ENCODE measurements at places on chromosomes 1 and 21. TPM values are rescaled to one million over a fixed set of nuclear protein-coding genes. Genes with fewer than 3 reads are reported as not detected.

DNA sequence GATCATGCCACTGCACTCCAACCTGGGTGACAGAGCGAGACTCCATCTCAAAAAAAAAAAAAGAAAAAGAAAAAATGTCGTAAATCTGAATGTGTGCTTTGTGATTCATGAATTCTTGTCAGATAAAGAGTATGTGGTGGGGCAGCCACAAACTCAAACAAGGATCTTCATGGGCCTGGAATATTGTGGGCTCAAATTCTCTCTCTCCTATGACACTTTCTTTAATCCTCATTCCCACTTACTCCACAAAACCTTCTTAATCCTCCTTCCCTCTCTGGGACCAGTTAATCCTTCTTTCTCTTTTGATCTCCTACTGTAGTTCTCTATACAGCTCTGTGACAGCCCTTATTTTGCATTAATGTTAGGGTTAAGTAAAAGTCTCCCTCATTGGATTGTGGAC, 112.3 kb downstream of the AK5 start:
- no peak for DNase-seq

GRCh38 chr1:8465013-8465412, 147.1 kb downstream of the SLC45A1 start:
- DNase-seq: no peak

GRCh38 chr21:46061063-46061462, 36.8 kb upstream of the COL6A2 start:
- DNase-seq: no peak

GRCh38 chr1:6014130-6014999, 22.1 kb upstream of the NPHP4 start:
- no peak for DNase-seq

DNA sequence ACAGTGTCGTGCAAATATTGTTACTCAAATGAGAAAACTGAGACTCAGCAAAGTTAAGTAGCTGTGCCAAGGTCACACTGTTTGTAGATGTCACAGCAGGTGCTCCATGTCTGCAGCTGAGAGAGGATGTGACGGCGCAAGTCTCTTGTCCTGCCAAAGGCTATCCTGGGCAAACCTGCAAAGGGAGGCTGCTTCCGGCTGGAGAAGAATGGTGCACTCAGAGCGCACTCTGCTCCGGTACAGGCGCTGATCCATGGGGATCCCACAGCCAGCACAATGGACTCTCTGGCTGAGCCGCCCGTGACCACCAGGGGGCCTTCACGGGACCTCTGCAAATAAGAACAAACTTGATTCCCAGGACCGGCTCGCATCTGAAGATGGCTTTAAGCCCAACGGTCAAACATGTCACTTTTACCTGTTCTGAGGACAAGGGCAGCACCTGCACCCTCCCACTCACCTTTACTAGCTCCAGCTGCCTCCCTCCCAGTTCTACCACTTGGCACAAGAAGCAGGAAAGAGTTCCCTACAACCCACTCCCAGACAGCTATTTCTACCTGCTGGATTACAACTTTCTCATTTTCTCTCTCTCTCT, 21.9 kb downstream of the RD3 start:
- peak; percentile 28 for DNase-seq

- no peak for DNase-seq
Measured at GRCh38 chr1:164773102-164773501, 214.1 kb downstream of the PBX1 start.

DNA sequence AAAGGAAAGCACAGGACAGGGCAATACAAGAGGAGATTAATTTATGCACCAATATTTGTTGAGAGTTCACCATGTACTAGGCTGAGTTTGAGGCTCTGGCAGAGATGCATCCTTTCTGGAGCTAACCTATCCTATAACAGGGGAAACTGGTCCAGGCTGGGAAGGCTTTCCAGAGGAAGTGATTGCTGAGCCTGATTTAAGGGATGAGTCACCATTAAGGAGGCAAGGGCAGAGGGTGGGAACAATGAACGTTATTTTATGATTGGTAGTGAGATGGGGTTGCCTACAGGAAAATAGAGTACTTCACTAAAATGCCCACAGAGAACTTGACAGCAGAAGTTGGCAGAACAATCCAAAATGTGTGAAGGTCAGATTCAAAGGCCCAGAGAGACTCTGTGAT, 141.4 kb downstream of the PLPP3 start:
- DNase-seq: no peak

DNA sequence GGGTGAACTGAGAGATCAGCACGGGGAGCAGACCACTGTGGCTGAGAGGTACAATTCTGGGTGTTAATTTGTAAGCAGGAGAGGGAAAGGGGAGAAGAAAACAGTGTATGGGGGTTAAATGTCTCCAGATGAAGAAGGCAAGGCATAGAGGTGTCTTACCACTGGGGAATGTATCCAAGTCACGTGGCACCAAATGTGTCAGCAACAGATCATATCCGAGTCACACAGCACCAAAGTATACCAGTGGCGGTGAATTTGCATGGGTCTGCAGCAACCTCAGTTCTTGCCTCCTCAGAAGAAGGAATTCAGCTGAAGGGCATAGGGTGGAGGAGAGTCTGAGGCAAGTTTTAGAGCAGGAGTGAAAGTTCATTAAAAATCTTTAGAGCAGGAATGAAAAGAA, 21.2 kb upstream of the SYCP1 start:
- DNase-seq: no peak

DNA sequence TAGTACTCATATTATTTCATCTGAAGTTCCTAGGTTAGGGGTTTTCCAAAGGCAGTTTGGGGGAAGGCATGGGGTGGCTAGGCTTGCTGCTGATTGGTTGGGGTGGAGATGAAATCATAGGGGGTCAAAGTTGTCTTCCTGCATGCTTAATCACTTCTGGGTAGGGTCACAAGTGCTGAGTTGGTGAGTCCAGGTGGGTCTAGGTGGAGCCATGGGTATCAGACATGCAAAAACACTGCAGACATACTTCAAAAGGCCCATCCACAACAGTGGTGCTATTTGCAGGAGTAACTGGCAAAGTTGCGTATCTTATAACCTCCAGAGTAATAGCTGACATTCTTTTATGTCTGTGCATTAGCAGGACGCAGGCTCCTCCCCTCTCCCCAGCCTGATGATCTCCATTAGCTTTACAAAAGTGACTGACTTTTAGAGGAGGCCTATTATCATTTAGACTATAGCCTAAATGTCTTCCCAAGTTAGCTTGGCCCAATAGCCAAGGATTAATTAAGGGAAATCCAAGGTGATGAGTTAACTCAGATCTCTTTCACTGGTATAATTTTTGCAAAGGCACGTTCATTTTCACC, 374.4 kb upstream of the PRMT6 start:
- no peak for DNase-seq

DNA sequence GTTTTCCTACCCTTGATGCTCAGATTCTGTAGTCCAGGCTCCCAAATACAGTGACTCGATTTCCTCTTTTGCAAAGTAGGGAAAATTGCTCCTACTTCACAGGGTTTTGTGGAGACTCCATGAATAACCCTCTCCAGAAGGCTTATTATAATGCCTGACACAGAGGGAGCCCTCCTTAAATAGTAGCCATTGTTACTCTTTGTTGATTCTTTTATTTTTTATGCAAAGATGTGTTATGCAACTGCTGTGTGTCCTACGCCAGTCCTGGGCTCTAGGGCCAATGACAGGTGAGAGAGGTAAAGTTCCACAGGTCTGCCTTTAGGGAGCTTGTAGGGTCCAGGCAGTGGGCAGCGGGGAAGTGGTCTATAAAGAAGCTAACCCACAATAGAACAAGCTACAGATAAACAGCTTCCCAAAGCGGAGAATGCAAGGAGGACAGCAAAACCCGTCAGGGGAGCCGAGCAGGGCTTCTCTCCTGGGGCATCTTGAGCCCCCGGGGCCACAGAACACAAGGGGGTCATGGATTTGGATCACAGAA, 1.5 kb downstream of the AADACL3 start:
- DNase-seq: no peak

DNA sequence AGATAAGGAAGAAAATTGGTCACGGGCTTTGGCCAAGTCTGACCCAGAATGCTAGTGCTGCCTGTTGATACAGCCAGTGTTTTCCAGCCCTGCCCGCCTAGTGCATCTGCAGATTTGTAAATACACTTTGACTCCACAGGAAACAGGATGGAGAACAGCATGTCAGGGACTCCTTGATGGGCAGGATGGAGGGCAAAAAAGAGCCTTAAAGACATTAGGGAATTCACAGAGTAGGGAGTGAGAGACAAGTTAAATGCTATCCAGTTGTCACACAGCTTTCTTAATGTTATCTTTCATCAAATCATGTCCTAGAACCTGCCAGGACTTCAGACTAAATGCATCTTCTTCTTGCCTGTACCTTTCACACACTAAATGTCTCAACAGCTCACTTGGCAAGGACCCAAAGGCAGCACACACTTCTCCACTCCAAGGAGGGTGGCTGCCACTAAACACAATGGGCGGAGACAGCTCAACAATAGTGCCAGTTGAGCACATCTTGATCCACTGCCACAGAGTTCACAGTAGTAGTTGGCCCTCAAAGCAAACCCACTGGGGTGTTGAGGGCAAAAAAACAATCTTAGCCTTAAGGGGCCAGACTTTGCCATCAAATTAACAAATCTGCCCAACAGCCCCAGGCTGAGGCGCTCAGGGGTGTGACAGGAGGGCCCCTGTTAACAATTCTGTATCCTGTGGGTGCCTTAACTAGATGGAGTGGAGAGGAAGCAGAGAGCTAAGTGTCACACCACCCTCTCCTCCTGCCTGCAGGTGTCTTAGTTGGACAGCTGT, 2.7 kb downstream of the HIVEP3 start:
- no peak for DNase-seq

GRCh38 chr1:36134505-36135329, 9.7 kb upstream of the COL8A2 start:
- DNase-seq: peak; percentile 70

- peak; percentile 12 for DNase-seq
Measured at GRCh38 chr1:92485381-92486250, 1.1 kb downstream of the GFI1 start.

GRCh38 chr1:45617618-45618017, 6.2 kb downstream of the CCDC17 start:
- no peak for DNase-seq

DNA sequence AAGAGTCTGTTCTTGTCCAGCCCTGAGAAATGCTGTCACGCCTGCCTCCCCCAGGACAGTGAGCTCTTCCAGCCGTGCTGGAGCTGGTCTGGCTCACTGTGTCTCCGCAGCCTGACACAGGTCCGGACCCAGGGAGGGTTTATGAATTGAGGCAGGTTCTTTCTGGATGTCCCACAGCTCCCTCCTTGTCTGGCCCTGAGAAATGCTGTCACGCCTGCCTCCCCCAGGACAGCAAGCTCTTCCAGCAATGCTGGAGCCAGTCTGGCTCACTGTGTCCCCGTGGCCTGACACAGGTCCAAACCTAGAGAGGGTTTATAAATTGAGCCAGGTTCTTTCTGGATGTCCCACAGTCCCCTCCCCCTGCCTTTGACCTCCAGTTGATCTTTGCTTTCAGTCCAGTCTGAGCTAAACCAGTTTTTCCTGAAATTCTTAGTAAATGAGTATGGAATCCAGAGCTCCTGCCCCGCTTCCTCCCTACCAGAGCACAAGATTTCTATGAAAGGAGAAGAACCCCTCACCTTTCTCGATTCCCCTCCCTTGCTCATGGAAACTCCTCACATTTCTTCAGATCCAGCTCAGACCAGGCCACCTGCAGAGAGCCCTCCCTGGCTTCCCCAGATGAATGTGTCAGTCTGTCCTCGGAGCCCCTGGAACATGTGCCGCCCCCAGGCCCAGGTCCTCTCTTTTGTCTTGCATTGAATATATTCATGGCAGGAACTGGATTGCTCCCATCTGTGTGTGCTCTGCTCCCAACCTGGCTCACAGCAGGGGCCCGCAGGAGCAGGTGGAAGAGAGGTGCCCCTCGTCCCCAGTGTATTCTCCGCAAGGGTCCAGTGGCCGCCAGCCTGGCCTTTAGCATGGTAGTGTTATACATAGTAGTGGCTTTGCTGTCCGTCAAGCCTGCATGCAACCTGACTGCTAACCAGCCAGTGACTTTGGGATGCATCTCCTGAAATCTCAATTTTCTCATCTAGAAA, 116.3 kb downstream of the EPHB2 start:
- no peak for DNase-seq

- DNase-seq: no peak
Measured at GRCh38 chr1:187816646-187817045, 987.9 kb downstream of the PLA2G4A start.

- DNase-seq: no peak
Measured at GRCh38 chr1:119648620-119649004, 546 bp upstream of the ZNF697 start.

DNA sequence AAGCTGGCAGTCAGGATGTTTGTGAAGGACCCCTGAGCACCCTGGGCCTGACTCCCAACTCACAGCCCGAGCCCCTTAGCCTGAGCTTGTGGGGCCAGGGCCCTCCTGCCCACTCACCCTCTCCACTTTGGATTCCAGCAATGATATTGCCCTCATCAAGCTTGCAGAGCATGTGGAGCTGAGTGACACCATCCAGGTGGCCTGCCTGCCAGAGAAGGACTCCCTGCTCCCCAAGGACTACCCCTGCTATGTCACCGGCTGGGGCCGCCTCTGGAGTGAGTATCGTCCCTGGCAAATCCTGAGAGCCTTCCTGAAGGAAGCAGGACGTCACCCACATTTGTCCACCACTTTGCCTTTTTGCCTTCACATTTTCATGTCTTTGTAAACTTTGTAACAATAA, 5.0 kb downstream of the CTRC start:
- DNase-seq: no peak

GRCh38 chr21:26273686-26274313, 103.2 kb upstream of the APP start:
- no peak for DNase-seq

DNA sequence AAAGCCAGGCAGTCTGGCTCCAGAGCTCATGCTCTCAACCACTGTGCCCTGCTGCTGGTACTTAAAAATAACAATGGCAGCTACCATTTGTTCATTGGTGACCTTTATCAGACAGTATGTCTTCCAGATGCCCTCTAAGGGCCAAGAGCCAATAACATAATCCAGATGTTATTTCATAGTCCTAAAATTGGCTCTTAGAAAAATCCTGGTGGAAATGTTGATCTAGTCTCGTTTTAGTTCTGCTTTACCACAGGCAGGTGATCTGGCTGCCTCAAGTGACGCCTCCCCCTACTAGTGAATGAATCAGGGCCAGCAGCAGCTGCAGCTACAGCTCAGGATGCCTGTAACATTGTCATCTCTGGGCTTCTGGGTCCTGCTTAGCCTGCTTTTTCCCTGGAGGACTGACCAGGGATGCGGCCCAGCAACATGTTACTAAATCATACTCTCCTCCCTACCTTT, 12.6 kb upstream of the HMGN2 start:
- DNase-seq: no peak

GRCh38 chr1:230248016-230248888, 177.9 kb downstream of the PGBD5 start:
- no peak for DNase-seq

ALX3 gene
- total RNA-seq: not detected

CFHR4 gene
- not detected for total RNA-seq

UMODL1 gene
- 0.22 TPM for total RNA-seq

STK40 gene
- total RNA-seq: 29.2 TPM

SLC35F3 gene
- total RNA-seq: not detected

CRYAA gene
- not detected for total RNA-seq

LAMC1 gene
- 220 TPM for total RNA-seq
